ENCODE measurements at places on chromosomes 2 and 18.

DNA sequence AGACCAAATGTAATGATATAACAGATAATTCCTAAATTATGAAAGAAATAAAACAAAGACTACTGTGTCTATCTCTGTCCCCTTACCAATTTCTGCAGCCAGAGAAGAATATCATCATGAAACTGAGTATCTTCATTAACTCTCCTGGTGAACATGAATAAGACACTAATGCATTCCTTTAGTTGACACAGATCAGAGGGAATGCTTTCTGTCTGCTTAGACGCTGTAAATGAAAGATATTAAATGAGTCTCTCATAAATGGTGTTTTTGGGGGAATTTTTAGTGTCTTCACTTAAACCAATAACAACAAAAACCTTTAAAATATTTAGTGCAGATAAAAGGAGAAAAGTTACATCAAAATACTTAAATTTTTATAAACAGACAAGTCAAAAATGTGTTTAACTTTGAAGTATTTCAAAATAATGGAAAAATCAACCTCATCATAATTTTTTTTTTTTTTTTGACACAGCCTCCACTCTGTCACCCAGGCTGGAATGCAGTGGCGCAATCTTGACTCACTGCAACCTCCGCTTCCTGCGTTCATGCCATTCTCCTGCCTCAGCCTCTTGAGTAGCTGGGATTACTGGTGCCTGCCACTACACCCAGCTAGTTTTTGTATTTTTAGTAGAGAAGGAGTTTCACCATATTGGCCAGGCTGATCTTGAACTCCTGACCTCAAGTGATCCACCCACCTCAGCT, 16.0 kb downstream of the EPG5 start:
- DNase-seq, result no peak

DNA sequence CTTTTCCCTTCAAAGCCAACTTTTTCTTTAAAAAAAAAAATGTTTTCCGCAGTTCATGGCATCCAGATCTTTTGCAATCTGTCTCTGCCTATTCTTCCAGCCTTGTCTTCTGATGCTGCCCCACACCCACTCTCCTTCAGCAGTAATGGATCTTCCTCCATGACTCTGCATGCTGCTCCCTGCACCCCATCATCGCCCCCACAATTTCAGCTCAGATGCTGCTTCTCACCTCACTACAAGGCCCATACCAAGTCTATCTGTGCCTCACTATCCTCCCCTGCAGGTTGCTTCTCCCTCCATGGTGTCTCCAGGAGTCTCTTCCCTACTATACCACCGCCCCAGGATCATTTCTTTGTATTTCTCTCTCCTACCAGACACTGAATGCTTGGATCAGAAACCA, 260.6 kb downstream of the ANAPC1 start:
- no peak for DNase-seq

DNA sequence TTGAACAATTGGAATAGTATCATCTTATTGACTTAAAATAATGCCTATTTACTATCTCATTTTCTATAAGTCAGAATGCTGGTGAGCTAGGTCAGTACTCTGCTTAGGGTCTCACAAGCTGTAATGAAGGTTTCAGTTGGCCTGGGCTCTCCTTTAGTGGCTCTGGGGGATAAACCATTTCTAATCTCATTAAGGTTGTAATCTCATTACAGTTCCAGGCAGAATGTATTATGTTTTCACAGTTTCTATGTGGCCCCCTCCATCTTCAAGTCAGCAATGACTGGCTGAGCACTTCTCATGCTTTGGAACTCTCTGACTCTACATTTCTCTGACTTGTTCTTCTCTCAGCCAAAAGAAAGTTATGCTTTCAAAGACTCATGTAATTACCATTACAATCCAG, 163.1 kb downstream of the CCDC178 start:
- no peak for DNase-seq

GRCh38 chr2:231765496-231765929, 15.6 kb downstream of the PDE6D start:
- DNase-seq, result no peak
